Stimulated activated CD8-positive, alpha-beta memory T cell treated with anti-CD3 and anti-CD28 coated beads, Interleukin-12 subunit alpha, Interleukin-12 subunit beta, amount 100 ng/mL, for 4 hours (primary cell): ENCODE measurements at places on chromosomes 3 and 15.

- DNase-seq = no peak
These were observed 431.0 kb downstream of the EPHB1 start for GRCh38 chr3:135226057-135226456.

- DNase-seq = no peak
These were observed 61.9 kb downstream of the ZNF609 start for GRCh38 chr15:64522226-64522823.

GRCh38 chr15:64247906-64248541 is 85.2 kb upstream of the PPIB start:
- no peak for DNase-seq

DNA sequence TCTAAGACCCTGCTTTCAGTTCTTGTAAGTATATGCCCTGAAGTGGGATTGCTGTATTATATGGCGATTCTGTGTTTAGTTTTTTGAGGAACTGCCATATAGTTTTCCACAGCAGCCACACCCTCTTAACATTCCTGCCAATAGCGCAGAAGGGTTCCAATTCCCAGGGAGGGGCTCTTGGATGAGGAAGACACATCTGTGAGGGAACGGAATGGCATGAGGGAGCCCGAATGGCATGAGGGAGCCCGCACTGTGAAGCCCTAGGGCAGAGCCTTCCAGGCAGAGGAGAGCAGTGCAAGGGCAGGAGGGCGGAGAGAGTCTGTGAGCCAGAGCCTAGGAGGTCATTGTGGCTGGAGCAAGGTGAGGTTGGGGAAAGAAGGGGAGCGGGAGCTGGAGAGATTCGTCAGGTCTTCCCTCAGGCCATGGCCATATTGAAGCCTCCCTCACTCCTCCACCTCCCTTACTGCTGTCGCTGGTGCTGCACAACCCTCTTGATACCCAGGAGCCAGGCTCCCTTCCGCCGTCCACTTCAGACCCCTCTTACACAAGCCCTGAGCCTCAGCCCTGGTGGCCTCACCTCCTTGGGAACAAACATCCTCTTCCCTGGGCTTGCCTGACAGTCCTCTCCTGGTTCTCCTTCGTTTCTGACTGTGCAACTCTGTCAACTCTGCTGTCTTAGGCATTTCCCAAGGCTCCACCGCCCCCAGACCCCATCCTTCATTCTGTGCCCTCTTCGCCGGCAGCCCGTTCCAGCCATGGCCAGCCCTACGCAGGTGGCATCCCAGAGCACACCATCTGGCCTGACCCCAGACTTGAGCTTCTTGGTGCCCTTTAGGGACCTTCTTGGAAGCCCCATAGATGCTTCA is 51.4 kb downstream of the FGD5 start:
- no peak for DNase-seq

- DNase-seq = no peak
These were observed 61.4 kb downstream of the TTC23 start for GRCh38 chr15:99187936-99188335.

- DNase-seq = no peak
These were observed 219.7 kb upstream of the SGO1 start for GRCh38 chr3:20405744-20406143.

- DNase-seq = peak; percentile 36
These were observed 15.5 kb downstream of the TATDN2 start for GRCh38 chr3:10263646-10264363.

- DNase-seq = no peak
These were observed 34.8 kb upstream of the RASA2 start for GRCh38 chr3:141452045-141452444.

DNA sequence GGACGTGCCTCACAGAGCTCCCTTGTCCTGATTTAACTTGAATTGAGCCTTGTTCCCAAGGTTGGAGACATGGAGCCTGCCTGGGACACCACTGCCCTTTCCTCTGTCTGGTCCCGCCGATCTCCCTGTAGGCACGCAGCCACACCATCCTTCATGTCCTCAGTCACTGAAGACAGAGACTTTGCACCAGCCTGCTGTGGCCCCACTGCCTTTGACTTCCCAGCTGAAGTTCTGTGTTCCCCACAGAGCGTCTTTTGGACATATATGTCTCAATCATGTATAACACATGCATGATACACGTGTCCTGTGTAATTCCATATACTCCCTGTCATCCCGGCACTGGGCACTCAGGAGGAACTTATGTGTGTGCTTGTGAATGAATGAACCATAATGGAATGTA is 23.6 kb downstream of the GABRA5 start:
- no peak for DNase-seq

GRCh38 chr15:73589766-73590165 is 43.4 kb downstream of the NPTN start:
- no peak for DNase-seq

DNA sequence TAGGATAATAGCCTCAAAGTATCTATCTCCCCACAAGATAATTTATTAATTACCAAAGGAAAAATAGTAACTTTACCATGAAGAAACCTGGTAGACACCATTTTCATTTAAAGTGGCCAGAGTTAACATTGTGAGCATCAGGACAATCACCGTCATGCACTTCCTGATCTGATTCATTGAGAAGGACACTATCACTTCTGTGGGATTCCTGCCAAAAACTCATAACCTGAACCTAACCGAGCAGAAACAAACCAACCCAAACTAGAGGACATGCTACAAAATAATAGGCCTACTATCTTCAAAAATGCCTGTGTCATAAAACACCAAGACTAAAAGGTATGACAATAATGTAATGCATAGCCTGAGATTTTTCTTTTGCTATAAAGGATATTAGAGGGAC is 39.0 kb downstream of the FSIP1 start:
- DNase-seq = no peak

- DNase-seq = no peak
These were observed 929.2 kb upstream of the CFAP20DC start for GRCh38 chr3:59978979-59979378.

DNA sequence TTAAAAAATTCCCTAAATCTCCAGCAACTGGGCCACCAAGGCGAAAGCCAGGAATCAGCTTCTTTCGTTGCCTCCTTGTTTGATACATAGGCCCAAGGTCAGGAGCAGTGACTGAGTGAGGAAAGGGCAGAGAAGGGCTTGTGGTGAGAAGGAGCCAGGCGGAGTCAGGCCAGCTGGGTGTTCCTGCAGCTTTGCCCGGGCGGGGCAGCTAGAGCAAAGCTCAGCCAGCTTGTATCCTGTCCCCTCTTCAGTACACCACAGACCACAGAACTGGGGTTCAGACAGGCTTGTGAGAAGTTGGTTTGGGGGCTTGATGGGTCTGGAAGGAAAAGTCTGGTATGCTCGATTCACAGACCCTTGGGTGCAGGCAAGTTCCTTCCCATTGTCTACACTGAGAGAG is 52.6 kb downstream of the CCK start:
- no peak for DNase-seq

GRCh38 chr15:92891533-92892200 is 8.5 kb upstream of the CHD2 start:
- DNase-seq = no peak

DNA sequence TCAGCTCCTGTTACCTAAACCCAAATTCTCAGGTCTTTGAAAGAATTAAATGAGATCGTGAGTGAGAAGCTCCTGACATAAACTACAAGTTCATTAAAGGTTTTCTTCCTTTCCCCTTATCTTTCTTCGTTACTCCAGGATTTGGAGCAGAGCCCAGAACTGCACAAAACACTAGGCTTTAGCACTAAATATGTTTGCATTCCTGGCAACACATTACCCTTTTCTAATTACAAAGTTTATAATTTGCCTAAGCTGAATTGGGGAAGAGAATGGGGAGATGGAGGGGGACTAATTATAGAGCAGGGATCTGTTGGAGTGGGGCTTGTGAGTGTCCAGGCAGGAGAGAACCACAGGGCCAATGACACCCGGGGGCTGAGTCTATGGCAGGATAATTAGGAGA is 109.7 kb downstream of the SV2B start:
- DNase-seq = no peak

- no peak for DNase-seq
These were observed 82.7 kb downstream of the KCNMB2 start for GRCh38 chr3:178618896-178619295.

- DNase-seq = no peak
These were observed 19.9 kb downstream of the NOX5 start for GRCh38 chr15:69034352-69034751.

GRCh38 chr3:11698326-11699082 is 54.8 kb upstream of the VGLL4 start:
- no peak for DNase-seq

- DNase-seq = no peak
These were observed 353.5 kb downstream of the MCTP2 start for GRCh38 chr15:94584833-94585244.

GRCh38 chr3:57805674-57806073 is 49.6 kb downstream of the SLMAP start:
- no peak for DNase-seq

GRCh38 chr3:30473374-30474051 is 132.9 kb upstream of the TGFBR2 start:
- no peak for DNase-seq

- DNase-seq = no peak
These were observed 185.9 kb downstream of the RSRC1 start for GRCh38 chr3:158295771-158296170.

GRCh38 chr15:56491110-56491722 is 26.3 kb upstream of the MNS1 start:
- peak; percentile 4 for DNase-seq

GRCh38 chr15:42826251-42826890 is 89.4 kb upstream of the CDAN1 start:
- no peak for DNase-seq

DNA sequence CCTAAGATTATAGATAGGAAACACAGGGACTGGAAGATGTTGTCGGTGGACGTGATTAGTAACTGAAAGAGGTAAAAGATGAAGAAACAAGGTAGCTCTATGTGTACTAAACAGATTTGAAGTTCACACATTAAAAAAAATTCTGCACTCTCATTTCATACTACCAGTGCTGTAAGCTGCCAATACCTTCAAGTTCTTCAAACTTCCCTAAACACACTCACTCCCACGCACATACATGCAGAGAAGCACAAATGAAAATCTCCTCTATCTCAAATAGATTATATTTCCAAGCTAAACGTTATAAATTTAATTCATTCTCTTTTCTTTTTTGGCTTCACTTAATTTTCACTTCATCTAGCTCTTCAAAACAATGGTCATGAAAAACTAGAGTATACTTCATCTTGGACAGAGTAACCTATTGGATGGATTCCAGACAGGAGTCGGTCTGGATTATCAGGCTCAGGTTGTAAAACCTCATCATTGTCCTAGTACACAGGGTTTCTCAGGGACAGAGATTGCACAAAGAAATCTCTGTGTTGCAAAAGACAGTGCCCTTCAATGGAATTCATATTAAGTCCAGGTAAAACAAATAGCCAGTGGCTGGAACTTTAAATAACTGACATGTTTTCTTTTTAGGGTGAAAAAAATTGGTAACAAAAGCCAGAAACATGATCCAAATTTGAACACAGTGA is 408.1 kb upstream of the ZNF385D start:
- DNase-seq = no peak

DNA sequence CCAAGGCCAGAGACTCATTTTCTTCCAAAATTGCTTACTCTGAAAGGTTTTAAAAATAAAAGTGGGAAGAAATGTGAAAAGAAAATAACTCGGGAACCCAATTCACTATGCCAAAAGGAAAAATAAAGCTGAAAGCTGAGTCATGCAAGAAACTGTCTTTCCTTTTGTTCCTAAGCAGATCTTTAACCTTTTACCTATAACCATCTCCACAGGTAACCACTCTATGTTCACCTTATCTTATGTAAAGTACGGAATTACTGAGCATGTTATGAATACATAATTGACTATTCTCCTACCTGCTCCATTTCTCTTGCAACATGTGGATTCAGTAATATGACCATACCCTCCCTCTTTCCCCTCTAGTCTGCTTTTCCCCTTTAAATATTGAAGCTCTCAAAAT is 62.0 kb downstream of the MINDY4B start:
- no peak for DNase-seq

- DNase-seq = no peak
These were observed 467 bp downstream of the TIPIN start for GRCh38 chr15:66356077-66356358.

- peak; percentile 80 for DNase-seq
These were observed 5.2 kb downstream of the LINS1 start for GRCh38 chr15:100596792-100597191.

DNA sequence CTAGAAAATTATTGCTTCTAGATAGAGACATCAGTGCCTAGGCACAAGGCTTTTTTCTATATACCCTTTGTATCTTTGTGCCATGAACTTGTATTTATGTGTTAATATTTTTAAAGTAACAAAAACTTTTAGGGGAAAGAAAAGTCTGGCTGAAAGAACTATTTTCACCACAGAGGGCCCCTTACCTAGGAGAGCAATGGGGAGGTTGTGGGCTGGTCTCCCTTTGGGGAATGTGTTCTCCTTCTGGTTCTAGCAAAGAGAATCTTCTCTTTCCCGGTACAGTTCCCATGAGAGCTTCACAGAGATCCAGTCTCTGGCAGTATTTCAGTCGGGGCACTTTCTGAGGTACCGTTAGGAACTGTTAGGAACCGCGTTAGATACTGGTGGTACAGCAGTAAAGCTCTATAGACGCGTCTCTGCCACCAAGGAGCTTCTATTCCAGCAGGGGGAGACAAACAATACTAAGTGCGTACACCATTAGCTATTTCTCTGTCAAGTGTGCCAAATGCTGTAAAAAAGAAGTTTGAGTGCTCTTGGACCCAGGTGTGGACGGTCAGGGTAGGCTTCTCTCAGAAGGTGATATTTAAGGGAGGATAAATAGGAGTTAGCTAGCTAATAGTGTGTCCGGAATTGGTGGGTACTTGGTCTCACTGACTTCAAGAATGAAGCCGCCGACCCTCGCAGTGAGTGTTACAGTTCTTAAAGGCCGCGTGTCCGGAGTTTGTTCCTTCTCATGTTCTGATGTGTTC is 4.6 kb upstream of the EPB42 start:
- no peak for DNase-seq

DNA sequence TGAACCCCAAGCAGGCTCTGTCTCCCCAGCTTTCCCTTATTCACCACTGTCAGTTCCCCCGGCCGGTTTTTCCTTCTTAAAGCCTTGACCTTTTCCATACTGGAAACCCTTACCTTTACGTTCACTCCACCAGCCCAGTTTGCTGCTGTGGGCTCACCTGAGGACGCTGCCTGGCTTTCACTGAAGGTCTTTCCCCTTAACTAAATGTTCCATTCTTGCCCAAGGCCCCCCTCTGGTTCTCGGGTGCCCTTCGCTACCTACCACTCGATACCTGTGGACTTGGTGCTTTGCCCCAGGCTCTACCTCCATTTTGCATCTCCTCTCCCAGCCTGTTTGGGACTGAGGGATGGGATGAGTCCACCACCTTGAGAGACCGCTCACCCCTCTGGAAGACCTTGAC is 851 bp downstream of the AP2M1 start:
- DNase-seq = no peak

GRCh38 chr3:190970560-190970959 is 108.1 kb upstream of the GMNC start:
- no peak for DNase-seq
